ENCODE measurements at places on chromosomes 1 and 21.
A peak's percentile ranks its signal among the peaks of the same experiment; 100 is the strongest.

- DNase-seq: no peak
Measured at GRCh38 chr1:171850651-171851350, 9.5 kb downstream of the DNM3 start.

DNA sequence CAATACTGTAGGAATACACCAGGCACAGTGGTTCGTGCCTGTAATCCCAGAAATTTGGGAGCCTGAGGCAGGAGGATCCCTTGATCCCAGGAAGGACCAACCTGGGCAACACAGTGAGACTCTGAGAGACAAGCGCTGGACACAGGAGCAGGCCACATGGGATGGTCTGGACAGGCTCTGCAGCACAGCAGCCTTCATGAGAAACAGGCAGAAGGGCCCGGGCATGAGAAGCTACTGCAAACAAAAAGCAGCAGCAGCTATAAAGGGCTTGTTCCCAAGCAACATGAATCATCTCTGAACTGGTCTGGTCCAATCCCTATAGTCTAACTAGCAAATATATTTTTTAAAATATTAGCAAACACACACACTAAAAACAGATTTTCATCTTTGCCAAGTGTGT is 35.5 kb upstream of the SLAMF9 start:
- DNase-seq: no peak

DNA sequence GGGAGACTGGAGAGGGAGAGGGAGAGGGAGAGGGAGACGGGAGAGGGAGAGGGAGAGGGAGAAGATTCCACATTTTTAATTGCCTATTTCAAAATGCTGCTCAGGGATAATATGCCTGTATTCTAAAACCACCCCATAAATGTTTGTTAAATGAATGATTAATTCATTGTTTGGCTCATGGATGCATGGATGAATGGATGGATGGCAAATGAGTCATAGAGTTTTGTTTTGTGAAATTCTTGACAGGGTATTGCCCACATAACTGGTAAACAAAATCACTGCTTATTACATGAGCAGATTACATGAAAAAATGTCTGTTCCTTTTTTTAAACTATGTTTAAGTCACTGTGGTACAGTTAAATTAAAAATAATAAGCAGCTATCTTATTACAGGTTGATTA is 220.4 kb downstream of the ZP4 start:
- DNase-seq: no peak

DNA sequence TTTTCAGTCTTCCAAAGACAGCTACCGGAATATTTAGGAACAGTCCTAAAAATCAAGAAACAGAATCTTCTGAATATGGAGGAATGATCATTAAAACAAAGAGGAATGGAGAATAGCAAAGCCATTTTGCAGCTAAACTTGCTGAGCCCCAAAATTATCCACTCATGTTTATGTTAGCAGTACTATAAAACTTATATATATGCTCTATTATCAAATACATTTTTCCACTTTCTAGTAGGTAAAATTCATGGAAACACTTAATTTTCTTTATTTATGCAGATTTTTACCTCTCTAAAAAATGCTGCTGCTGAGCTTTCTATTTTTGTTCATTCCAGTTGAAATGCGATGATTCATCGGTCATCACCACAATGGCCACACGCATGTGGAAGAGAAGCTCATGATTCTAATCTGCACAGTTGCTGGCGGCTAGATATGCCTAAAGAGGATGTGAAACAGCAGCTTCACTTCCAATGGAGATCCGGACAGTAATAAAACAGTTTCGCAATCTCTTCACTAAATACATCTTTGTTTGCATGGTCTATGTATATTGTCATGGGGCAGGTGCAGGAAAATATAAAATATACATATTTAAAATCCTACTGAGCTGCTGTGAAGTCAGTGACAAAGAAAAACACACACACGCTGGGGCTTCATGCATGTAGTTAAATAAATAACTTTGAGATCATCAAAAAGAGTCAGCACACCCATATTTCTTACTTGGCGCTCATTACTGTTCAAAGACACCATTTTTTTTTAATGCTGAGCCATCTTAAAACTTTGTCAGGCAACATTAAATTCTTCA is 292.2 kb downstream of the SMYD3 start:
- DNase-seq: no peak

GRCh38 chr1:90132306-90132705 is 137.4 kb downstream of the ZNF326 start:
- no peak for DNase-seq

- DNase-seq: no peak
Measured at GRCh38 chr1:198919667-198920398, 281.0 kb downstream of the PTPRC start.

GRCh38 chr21:37771181-37771580 is 145.1 kb downstream of the KCNJ6 start:
- DNase-seq: no peak

GRCh38 chr21:37402251-37402867 is 35.8 kb downstream of the DYRK1A start:
- no peak for DNase-seq

GRCh38 chr1:95067568-95067967 is 5.2 kb downstream of the ALG14 start:
- DNase-seq: no peak

- DNase-seq: no peak
Measured at GRCh38 chr1:217332431-217333065, 298.3 kb downstream of the GPATCH2 start.

DNA sequence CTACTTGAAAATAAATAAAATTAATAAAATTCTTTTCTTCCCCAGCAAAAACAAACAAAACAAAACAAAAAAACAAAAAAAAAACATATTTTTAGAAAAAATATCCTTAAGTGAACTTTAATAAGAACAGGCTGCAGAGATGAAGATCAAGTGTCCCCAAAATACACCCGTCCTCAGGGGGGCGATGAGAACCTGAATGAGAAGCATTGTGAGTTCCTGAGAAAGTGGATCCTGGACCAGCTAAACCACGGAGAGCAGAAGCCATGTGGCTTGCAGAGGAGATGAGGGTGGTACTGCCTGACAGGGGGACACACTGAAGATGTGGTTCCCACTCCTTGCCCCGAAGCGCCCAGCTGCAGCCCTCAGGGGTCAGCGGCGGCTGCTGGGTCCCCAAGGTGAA is 89.3 kb downstream of the ITPKB start:
- DNase-seq: no peak

- no peak for DNase-seq
Measured at GRCh38 chr1:220670365-220670764, 19.8 kb upstream of the C1orf115 start.

DNA sequence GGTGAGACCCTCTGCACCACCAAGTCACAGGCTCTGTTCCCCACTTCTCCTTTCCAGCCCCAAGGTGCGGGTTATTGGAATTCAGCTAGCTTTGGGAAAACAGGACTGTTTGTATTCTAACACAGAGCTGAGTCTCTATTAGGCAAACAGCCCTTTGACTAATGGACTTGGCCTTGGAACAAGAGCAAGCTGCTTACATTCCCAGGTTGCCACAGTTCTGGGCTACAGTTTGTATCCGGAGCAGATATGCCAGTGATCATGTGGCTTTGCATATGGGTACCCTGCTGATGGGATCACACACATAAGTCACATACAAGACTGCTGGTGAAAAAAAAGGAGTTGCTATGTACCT is 110.5 kb upstream of the COA6 start:
- no peak for DNase-seq

- DNase-seq: peak; percentile 86
Measured at GRCh38 chr1:23657659-23658275, 33.8 kb upstream of the RPL11 start.

DNA sequence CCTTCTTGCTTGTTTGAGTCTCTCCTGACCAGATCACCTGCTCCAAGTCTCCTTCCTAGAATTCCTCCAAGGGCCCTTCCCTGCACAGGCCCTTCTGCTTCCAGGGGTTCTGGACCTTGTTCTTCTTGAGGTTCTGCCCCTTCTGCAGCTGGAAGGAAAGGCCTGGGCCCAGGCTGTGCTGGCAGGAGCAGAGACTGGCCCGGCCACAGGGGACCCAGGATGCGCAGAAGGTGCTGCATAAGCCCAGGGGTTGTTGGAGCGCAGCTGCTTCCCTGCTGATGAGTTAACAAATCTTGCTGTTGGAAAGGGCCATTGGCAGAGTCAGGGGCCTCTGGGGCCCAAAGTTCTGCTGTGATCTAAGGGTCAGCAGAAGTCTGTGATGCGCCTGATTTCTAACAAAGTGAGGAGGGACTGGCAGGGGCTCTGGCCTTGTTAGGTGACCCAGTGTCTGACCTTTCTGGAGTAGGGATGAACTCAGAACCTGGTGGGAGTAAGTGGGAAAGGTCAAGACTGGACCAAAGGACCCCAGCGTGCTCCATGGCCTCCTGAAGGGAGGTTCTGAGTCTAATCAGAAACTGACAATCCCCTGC is 509.8 kb downstream of the PTPRU start:
- DNase-seq: no peak

GRCh38 chr21:43692949-43693348 is 26.0 kb upstream of the PDXK start:
- DNase-seq: no peak

DNA sequence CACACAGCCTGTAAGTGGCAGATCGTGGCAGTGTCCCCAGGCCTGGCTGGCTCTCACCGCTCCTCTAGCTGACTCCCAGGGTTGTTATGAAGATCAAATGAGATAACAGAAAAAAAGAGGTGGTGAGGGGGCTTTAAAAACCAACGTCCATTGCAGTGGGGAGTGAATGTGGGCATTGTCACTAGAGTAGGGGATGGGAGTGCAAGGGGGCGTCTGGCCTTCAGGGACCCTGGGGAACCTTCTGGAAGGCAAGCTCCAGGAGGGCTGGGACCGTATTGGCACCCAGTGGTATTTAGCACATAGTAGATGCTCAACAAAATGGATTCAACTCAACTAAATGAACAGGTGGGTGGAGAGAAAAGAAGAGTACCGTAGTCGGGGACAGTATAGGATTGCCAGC is 3.4 kb downstream of the PLA2G2D start:
- DNase-seq: no peak

DNA sequence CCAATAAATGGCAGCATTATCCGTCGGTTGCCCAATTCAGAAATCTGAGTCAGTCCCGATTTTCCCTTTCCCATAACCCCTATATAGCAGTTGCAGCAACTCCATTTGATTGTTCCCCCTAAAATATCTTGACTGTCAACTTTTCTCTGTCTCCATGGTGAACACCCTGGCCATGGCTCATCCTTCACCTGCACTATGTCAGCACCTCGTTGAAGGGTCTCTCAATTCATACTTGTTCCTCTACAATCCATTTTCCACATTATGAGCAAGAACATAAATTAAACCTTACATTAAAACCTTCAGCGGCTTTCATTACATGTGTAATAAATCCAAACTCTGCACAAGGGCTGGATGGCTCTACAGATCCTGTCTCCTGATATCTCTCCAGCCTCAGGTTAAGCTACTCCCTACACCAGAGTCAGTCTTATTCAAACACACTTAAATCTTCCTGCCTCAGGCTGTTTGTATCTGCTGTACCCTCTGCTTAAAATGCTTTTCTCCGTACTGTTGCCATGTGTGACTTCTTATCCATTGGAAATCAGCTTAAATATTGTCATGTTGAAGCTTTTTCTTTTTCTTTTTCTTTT is 87.3 kb downstream of the BACH1 start:
- DNase-seq: no peak

DNA sequence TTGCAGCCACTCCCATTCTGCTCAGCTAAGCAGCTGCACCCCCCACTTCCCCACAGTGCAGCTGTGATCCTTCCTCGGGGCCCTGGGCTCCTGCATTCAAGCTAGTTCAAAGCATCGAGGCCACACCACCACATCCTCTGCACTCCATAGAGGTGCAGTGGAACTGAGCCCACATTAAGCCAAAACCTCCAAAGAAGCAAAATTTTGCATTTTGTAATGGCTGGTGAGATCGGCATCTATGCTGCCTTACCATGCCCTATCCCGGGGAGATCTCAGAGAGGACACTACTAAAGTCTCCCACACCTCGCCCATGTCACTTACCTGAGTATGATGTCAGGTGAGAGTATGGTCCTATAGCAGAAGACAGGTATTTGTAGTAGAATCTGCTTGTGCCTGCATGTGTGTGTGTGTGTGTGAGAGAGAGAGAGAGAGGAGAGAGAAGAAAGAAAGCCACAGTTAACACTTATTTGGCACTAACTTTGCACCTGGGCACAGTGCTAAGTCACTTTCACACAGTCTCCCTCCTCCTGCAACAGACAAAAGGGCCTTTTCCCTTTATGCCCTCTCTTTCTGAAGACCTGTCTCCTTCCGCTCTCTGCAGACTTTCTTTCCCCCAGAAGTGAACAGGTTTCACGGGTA is 89.8 kb downstream of the KIF14 start:
- DNase-seq: no peak

- DNase-seq: no peak
Measured at GRCh38 chr1:206682111-206682510, 2.6 kb upstream of the MAPKAPK2 start.

DNA sequence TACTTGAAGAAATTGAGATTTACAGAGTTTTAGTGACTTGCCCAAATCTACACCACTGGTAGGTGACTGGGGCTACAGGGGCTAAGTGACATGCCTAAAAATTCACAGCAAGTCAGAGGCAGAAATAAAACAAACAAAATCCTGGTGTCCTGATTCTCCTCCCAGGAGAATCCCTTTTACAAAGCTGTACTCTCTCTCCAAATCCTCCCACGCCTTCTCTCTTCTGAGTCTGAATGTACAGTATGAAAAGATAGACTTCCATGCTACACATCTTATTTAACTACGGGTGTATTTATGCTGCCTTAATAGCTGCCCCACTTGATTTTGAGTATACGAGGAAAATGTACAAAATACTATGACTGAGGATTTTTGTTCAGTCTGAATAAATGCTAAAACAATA is 65.4 kb downstream of the SGIP1 start:
- no peak for DNase-seq

GRCh38 chr1:6475381-6476133 is 9.6 kb upstream of the TNFRSF25 start:
- peak; percentile 73 for DNase-seq

GRCh38 chr1:44048532-44049215 is 17.4 kb upstream of the SLC6A9 start:
- DNase-seq: no peak

DNA sequence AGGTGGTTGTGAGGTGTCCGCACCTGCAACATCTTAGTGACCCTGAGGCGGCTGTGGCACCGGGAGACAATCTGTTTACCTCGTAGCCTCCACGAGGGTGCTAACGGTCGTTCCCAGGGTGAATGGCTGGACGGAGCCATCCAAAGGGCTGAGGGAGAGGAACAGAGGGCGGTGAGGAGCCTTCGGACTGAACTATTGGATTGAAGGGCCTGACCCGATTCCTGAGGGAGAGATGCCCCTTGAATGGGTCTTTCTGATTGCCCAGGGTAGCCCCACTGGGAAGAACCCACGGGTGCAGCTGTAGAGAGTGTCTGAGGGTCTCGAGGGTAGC is 2.3 kb downstream of the NR5A2 start:
- DNase-seq: no peak
